ENCODE measurements at places on chromosomes 5 and 9. TPM values are rescaled to one million over a fixed set of nuclear protein-coding genes. Genes with fewer than 3 reads are reported as not detected.

The ZBTB43 gene
- 16.0 TPM for total RNA-seq

The IRF1 gene
- 307 TPM for total RNA-seq

The ACER2 gene
- total RNA-seq, result 4.9 TPM

The ZFP2 gene
- 2.4 TPM for total RNA-seq

The ADAMTS6 gene
- 8.7 TPM for total RNA-seq

The ABCA2 gene
- total RNA-seq, result 59.0 TPM

The EIF4E1B gene
- total RNA-seq, result not detected

The TRIM52 gene
- 22.0 TPM for total RNA-seq

The PLGRKT gene
- total RNA-seq, result 19.0 TPM

The SEMA6A gene
- 31.4 TPM for total RNA-seq

The DDX4 gene
- not detected for total RNA-seq

The ADAMTSL2 gene
- 1.6 TPM for total RNA-seq

The SH3RF2 gene
- total RNA-seq, result not detected

The LCN15 gene
- total RNA-seq, result not detected

The INSL4 gene
- total RNA-seq, result not detected

The PNPLA7 gene
- 8.7 TPM for total RNA-seq

The GABRA1 gene
- not detected for total RNA-seq

Measured in spleen (tissue), 13 donors.